ENCODE measurements at places on chromosomes 5 and 9.

DNA sequence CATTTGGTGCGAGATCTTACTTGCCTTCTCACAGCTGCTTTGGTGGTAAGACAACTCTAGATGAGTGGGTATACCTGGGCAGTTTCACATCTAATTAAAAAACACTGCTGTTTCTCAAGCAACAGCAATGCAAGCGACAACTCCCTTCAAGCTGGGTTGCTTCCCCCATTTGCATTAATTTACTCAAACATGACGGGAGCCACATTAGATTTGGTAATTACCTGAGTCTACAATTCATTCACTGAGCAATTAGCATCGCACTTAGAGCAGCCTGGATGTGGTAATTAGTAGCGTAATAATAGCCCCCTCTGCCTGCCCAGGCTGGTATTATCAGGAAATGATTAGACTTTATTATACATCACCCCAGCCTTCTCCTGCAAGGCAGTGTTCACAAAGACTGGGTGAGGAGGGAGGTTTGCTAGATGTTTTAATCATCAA is 73.4 kb downstream of the FBXO38 start:
- DNase-seq = peak; percentile 26

- peak; percentile 57 for DNase-seq
Observed at GRCh38 chr5:104652271-104652861, 1089.8 kb upstream of the NUDT12 start.

DNA sequence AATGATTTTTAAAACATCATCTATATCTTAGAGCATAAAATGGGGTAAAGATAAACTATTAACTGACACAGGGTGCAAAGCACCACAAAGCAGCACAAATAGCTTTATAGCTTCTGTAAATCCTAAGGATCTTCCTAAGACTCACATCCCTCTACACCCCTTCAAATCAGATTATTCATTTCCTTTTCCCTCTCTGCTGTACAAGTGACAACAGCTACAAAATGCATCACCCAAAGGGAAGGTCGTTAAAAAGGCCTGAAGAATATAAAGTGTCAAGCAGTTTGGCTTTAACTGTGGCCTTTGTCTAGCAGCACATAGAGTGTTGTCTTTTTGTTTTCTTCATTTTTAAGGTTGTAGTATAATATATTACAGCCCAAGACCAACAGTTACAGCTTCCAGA is 422.1 kb downstream of the PDE4D start:
- DNase-seq = no peak

- DNase-seq = no peak
Observed at GRCh38 chr5:167899490-167900070, 391.9 kb upstream of the WWC1 start.

DNA sequence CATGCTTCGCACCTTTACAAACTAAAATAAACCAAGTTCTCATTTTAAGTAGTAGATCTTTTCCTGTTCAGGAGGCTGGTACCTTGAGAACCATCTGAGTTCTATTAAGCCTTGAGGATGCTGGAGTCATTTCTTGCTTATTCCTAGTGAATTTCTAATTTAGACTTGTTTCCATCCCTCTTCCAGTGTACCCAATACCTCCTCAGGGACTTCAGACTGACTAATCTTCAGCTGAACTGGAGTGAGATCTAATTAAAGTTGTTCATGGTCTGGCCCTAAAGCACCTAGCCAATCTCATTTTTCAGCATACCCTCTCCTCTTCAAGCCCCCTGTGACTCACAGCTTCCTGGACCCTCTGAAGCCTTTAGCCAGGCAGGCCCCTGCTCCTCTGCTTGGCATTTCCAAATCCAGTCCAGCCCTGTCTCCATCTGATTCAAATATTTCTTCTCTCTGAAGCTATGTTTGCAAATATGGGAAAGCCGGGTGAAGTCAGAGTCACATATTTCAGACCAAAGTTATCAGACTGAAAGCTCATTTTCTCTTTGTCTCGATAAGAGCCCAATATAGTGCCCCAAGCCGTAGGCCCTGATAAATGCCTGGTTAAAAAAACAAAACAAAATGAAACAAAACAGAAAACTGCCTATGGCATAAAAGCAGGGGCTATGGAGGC is 19.4 kb upstream of the TNFSF15 start:
- DNase-seq = no peak

DNA sequence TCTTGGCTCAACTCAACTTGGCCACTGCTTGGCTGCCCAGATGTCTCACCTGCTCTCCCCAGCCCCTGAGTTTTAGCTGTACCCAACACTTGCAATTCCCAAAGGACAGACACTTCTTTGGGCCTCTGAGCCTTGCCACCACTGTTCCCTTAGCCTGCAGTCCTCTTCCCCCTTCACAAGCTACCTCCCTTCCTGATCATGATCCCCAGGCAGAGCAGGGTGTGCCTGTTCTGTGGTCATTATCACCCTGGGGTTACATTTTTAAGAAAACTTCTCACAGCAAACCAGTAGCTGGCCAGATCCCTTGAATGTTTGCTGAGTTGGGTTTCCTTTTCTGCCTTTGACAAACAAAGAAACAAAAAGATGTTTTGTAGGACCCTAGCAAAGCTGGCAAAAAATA is 87.5 kb upstream of the PRRC1 start:
- no peak for DNase-seq

DNA sequence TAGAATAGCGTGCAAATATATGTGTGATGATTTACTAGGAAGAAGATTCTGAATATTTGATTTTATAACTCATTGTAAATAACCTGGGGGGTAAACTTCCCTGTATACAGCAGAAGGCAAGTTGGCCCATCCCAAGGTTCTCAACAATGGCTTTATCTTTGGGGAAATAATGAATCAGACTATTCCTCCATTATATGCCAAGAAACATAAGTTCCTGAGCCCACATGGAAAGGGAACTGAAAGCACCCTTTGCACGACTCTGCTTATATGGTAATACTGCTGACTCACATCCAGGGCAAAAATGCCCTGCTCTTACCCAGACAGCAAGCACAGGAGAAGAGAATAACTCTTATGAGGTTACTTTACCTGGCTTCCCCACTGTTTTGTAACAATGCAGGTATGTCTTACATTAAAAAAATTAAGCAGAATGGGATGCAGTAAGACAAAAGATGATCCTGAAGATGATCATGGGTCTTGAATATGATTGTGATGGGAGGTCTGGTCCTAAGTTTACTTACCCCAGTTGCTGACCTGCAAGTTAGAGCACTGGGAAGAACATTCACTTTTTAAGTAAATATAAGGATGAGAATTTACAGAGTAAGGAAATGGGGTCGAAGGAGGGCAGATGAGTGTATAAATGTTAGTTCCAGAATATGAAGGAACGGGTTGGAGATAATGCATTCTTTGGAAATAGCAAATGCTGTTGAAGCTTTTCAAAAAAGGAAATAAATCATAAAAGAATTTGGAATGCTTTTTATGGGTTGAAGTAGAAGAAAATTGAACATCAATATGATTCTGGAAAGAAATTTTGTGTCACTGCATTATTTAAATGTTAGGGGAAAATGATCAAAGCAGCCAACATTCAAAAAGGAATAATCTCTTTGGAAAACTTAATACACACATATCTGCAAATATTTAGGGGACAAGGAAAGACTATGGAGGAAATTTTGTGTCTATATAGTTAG is 428.4 kb upstream of the MPDZ start:
- no peak for DNase-seq

DNA sequence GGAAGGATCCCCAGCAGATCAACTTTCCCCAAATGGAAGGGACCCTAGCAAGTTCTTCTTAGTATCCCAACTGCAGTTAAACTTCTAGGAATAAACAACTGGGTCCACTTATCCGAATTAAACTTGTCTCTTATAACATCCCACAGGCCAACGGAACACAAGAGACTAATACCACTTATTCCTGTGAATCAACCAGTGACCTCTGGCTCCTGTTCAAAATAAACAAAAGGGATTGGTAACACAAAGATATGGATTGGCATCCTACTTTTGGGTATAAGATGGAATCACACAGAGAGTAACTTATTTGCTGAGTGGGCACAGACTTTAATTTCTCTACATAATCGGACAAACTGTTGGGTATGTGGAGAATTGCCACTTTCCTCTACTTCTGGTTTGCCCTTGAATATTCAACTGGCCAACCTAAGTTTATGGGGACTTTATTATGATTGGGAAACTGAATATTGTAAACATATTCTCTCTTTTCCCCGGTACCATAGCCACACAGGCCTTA is 12.4 kb upstream of the PAIP1 start:
- no peak for DNase-seq

GRCh38 chr5:179381691-179382090 is 36.4 kb upstream of the ADAMTS2 start:
- DNase-seq = no peak

DNA sequence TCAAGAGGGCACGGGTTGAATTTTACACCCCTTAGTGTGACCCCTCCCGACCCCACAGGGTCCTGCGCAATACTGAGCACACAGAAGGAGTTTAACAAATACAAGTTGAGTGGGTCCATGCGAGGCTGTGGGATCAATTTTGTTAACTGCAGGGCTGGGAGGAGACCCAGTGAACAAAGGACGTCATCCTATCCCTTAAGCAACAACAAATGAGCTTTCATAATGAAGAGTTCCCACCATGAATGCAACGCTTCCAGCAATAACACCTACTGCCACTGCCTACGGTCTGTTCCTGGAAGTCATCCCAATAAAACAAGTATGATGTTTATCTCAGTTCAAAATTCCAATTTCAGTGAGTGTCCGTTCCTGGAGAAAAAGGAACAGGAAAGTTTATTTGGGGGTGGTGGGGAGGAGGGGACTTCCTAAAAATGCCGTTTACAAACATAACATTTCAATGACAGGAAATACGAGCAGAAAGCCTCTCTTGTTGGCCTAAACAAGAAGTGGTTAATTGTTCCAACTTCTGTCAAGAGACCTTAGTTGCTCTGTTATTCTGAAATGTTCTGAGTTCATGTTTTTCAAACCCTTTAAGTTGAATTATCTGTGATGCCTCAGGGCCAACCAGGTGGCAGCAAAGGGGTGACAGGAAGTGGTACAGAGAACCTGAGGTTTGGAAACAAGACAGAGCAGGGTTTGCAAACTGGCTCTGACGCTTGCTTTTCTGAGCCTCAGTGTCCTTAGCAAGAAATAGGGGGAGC is 65.8 kb upstream of the PLPP6 start:
- DNase-seq = no peak

GRCh38 chr5:4156153-4156552 is 560.5 kb downstream of the IRX1 start:
- DNase-seq = no peak

- DNase-seq = no peak
Observed at GRCh38 chr9:135776893-135777622, 75.1 kb downstream of the KCNT1 start.

DNA sequence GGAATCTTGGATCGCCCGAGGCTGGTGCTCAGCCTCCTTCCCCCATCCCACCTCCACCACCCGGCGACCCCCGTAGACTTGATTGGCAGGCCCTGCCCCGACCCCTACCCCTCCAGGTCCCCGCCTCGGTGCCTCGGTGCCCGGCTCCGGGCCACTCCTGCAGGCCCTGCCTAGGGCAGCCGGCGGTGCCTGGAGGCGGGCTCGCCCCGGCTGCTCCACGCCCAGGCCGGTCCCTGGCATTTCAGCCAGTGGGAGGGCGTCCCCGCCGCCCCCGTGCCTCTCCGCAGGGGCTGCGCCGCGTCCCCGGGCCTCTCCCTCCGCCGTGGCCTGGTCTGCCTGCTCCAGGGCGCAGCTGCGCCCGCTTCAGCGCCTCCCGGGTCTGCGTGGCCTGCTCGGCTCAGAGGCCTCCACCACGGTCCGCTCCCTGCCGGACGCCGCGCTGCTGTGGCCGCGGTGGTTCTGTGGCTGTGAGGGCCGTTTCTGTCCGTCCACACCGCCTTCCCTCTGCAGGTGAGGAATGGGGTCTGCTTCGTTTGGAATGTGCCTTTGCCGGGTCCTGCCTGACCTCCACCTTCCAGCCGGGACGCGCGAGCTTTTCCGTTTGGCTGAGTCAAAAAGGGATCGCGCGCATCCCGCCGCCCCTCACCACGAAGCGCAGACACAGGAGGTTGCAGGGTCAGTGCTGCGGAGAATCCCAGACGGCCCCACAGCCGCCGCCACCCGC is 48.3 kb upstream of the IRX4 start:
- DNase-seq = no peak

DNA sequence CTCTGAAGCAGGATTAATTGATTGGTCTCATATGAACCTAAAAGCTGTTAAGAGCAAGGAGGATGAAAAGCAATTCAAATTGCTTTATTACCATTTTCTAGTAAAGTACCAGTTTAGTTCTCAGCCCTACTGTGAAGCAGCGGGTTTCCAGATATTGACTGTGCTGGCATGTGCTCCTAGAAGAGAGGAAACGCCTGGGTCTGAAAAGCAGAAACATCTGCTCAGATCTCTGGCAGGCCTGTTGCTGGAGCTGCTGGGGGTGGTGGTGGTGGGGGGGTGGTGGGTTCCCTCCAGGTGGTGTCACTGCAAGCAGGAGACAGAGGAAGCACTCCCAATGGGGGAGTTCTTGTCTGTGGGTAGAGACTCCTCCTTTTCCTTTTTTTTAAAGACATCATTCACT is 105.5 kb upstream of the ZNF462 start:
- no peak for DNase-seq

DNA sequence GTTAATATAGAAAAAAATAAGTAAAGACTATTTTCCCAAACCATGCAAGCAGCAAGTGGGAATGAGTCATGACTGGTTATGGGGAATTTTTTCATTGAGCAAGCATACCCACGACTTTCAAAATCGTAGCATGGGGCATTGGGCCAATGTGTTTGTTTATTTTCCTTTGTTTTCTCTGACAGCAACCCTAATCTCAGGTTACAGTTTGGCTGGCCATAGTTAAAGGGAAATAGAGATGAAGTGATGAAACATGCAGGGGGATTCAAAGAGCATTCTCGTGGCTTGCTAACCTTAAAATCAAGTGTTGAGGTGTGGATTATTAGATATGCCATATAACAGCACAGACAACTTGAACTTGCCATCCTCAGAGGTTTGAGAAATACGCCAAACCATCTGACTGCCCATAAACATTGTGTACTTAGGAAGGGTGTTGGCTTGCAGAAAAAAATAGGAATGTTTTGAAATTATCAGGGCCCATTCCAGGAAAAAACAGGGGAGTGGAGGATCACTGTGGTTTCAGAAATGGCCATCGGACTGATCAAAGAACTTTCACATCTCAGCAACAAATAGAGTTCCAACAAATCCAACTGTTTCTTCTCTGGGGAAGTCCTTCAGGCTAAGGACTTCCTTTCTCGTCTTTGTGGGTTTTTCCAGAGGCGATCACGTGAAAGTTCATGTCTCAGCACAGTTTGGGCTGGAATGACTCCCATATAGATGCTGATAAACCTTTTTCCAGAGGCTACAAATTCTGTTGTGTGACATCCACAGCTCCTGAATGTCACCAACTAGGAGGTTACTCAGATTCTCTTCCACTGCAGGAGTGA is 259.1 kb downstream of the SYK start:
- no peak for DNase-seq

- DNase-seq = no peak
Observed at GRCh38 chr5:167713896-167714295, 577.5 kb upstream of the WWC1 start.

Measured in HAP-1 (cell line).